MG63 (cell line): ENCODE measurements at places on chromosomes 11 and 22. TPM values are rescaled to one million over a fixed set of nuclear protein-coding genes. Genes with fewer than 3 reads are reported as not detected.
A peak's percentile ranks its signal among the peaks of the same experiment; 100 is the strongest.

DNA sequence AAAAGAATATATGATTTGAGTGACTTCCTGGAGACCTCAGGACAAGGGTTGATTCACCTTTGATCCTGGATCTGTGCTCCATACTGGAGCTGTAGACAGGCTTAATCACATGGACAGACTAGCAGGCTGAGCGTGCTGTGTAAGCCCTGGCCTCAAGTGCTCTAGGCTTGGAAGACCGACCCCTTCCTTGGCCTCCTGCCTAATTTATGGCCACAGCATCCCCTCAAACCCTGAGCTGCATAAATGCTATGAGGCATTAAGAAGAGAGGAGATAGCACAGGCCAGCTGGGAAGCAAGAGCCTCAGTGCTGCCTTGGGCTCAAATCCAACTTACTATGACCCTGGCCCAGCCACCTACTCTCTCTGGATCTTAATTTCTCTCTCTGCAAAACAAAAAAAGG lies 385.1 kb downstream of the BUD13 start:
- no peak for DNase-seq

DNA sequence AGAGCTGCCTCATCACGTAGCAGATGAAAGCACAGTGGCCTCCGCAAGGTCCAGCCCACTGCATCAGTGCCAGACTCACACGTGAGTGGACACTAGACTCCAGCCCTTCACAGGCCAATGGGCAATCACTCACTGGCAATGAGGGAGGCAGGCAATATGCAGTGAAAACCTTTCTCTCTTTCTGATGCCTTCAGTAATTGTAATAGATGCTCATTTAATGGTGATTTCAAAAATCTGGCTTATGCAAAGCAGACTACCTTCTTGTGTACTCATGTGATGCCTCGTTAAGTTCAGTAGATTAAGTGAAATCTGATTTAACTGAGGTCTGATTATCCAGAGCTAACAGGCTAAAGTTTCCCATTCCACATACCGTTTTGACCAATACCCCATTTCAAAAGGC lies 546.9 kb downstream of the MIAT start:
- no peak for DNase-seq

- DNase-seq = peak; percentile 17
Measured at GRCh38 chr11:64060861-64061444, 25.2 kb downstream of the FLRT1 start.

- no peak for DNase-seq
Measured at GRCh38 chr11:116035977-116036376, 531.8 kb upstream of the CADM1 start.

GRCh38 chr22:30337461-30337778 lies 10.7 kb upstream of the TBC1D10A start:
- no peak for DNase-seq

DNA sequence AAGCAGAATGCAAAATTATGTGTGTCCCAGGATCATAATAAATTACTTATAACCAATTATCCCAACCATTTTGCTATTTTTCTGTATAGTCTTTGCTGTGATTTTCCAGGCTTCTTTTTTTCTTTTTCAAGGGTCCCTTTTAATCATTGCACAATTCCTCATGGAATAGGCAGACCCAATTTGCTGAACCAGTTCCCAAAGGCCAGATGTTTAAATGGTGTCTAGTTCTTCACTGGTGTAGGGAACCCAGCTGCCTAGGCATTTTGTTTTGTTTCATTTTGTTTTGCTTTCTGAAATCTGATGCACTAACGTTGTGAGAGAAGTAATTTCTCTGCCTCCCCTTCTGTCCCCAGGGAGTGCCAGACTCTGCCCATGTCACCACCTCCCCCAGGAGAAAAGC lies 60.4 kb downstream of the CHST1 start:
- DNase-seq = no peak

DNA sequence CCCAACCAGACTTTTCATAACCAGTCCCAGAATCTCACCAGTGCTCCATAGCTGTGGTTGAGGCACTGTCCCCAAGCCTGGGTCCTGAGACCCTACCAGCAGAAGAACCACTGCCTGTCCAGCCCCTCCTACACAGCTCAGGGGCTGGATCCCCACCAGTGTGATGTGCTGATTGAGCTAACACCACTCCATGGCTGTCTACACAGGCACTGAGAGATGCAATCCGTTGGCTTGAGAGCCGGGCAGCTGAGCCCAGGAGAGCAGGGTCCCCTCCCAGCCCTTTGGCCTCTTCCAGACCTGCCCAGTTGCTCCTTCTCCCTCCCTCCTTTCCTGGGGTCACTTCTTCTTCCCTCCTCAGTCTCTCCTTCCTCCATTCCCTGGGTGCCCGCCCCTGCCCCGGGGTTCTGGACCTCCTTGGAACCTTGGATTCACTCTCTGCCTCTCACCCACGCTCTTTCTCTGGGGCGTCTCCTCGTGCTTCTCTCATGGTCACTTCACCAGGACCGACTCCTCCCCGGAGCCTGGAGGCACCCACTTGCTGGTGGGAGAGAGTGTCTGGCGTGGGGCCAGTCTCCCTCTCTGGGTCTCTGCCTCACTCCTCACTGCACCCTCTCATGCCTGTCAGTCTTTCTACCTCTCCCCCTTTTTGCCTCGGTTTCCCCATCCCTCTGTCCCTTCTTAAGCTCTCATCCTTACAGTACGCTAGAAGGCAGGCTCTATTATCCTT lies 706 bp upstream of the SCYL1 start:
- DNase-seq = no peak

GRCh38 chr11:70786021-70786665 lies 387.8 kb downstream of the CTTN start:
- no peak for DNase-seq

DNA sequence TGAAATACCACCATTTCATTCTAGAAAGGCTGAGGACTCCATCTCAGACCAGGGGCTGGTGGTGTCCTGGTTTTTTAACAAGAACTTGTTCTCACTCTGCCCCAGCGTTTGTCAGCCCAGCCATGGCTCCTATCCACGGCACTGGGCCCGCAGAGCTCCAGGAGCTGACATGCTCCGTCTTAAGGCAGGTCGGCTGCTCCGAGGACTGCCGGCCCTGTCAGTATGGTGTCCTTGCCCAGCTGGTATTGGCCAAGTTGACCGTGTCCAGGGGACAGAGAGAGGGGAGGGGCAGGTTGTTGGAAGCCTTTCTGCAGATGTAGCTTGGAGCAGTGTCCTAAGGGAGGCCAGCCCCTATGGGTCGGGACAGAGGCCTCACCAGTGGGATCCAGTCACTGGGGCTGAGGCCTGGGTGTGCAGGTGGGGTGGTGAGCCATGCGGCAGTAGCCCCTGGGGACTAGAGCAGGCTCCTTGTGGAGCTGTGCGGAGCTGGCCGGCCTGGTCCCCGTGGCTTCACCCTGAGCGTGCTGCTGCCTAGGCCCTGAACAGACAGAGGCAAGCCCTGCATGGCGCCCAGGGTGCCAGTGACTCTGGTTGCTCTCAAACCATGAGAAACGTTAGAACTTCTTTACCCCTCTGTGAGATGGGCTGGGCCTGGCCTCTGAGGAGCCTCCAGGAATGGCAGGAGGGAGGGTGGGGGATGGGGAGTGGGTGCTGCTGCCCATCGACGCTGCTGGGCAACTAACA lies 39.9 kb upstream of the KCNQ1OT1 start:
- no peak for DNase-seq

DNA sequence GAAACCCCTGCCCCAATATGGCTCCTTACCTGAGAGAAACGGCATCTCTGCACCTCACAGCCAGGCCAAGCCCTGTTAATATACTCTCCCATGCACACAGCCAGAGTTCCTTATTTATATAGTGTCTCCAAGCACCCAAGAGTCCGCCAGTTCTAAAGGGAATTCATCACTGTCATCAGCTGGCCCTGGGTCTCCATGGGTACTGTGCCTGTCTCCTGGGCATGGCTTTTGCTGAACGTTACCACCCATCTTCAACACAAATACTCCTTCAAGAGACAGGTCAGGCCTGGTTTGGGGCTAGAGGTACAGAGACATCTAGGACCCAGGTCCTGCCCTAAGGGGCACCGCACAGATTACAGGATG lies 1.6 kb upstream of the ATG16L2 start:
- DNase-seq = no peak

GRCh38 chr22:38453996-38454352 lies 1.0 kb downstream of the KCNJ4 start:
- DNase-seq = no peak

- no peak for DNase-seq
Measured at GRCh38 chr22:25160120-25160996, 39.3 kb upstream of the CRYBB3 start.

- DNase-seq = peak; percentile 67
Measured at GRCh38 chr11:1308743-1309497, 512 bp downstream of the TOLLIP start.

- DNase-seq = no peak
Measured at GRCh38 chr11:67423891-67424613, 4.2 kb upstream of the RPS6KB2 start.

DNA sequence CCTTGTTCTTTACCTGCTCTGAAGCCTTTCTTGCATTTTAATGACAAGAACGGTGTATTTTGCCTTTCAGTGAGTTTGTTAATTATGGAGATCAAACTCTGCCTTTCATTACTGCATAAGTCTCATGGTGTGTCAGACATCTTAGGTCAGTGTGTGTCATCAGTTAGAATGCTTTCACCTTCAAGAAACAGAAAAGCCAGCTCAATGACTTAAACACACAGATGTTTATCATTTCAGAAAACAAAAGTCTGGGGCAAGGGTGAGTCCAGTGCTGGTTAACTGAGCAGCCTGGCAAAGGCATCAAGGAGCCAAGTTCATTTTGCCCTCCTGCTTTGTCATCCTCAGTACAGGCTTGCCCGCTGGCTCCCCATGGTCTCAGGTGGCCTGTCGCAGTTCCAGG lies 54.5 kb downstream of the PACS1 start:
- DNase-seq = peak; percentile 20

GRCh38 chr11:7603031-7603781 lies 70.1 kb downstream of the CYB5R2 start:
- no peak for DNase-seq

DNA sequence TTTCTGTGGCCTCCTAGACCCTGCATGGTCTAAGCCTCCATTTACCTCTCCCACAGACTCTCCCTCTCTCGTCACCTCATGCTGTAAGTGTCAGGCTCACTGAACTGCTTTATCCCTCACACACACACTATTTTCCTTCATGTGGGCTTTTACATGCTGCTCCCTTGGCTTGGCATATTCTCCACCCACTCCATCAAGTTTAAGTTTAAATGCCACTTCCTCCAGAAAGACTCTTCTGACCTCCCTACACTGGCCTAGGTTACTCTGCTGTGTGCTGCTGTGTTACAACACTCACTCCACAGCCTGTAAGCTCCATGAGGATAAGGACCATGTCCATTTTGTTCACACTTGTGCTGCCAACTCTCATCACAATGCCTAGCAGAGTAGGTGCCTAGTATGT lies 2.5 kb downstream of the DCHS1 start:
- DNase-seq = no peak

GRCh38 chr22:41862160-41862529 lies 29.2 kb downstream of the SREBF2 start:
- no peak for DNase-seq

- no peak for DNase-seq
Measured at GRCh38 chr11:103798026-103798425, 238.4 kb upstream of the DDI1 start.

The PGR gene
- not detected in 2 replicates for total RNA-seq

The STK33 gene
- 1.4 and 1.8 TPM in 2 replicates for total RNA-seq

The BTG4 gene
- not detected in 2 replicates for total RNA-seq

The PANX2 gene
- total RNA-seq = 0.12 and 0.79 TPM in 2 replicates

The MPPED1 gene
- total RNA-seq = not detected in 2 replicates

The C11orf52 gene
- total RNA-seq = not detected in 2 replicates
